ENCODE measurements at places on chromosomes 3 and 15.

- no peak for DNase-seq
These were observed 176.3 kb downstream of the MEGF11 start for GRCh38 chr15:66077320-66077663.

GRCh38 chr3:52039846-52040245, 16.5 kb downstream of the DUSP7 start:
- DNase-seq, result no peak

DNA sequence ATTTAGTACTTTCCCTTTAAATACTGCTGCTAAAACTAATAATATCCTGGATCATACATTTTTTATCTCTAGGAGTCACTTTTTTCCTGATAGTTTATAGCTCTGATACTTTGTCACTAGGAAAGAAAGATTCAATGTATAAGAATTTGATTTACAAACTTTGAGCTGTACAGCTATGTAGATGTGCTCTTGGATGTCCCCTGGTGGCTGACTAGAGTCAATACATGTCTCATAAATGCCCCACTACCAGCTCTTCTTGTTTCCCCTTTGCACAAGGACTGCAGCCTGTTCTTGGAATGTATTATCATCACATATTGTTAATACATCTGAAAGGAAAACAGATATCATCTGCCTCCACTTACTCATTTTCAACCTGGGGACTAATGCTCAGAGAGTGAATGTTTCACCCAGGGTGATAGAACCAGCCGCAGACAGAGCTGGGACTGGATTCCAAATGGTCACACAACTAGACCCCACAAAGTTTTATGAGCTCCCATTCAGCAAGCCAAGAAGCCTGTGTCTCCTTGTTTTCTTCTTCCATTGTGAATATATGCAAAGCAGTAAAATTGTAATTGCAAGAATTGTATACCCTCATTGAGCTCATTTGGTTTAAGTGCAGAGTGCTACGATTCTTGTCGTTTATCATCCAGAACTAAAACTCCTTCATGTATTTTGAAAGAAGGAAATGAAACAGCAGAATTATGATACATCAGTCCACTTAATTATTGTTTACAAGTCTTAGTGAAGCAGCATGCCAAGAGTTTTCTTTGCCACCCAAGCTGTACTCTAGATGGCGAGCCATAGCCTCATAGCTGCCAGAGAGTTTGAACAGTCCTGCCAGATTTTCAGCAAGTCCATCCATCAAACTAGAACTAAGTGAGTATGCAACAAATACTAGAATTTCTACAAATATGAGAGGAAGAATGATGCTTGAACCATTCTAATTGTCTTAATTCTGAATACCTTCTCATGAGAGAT, 261.6 kb upstream of the LMCD1 start:
- peak; percentile 49 for DNase-seq

DNA sequence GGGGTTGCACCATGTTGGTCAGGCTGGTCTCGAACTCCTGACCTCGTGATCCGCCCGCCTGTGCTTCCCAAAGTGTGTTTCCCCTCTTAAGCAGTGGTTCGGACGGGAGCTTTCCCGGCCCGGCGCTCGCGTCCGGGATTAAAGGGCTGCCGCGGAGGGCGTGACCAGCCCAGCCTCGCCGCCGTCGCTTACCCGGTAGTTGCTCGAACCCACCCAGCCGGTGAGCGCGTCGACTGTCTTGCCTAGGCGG, 513 bp downstream of the CLASP2 start:
- DNase-seq, result no peak

GRCh38 chr3:43054754-43055153, 51.1 kb downstream of the POMGNT2 start:
- no peak for DNase-seq

- DNase-seq, result no peak
These were observed 53.2 kb downstream of the TM4SF4 start for GRCh38 chr3:149527531-149528339.

DNA sequence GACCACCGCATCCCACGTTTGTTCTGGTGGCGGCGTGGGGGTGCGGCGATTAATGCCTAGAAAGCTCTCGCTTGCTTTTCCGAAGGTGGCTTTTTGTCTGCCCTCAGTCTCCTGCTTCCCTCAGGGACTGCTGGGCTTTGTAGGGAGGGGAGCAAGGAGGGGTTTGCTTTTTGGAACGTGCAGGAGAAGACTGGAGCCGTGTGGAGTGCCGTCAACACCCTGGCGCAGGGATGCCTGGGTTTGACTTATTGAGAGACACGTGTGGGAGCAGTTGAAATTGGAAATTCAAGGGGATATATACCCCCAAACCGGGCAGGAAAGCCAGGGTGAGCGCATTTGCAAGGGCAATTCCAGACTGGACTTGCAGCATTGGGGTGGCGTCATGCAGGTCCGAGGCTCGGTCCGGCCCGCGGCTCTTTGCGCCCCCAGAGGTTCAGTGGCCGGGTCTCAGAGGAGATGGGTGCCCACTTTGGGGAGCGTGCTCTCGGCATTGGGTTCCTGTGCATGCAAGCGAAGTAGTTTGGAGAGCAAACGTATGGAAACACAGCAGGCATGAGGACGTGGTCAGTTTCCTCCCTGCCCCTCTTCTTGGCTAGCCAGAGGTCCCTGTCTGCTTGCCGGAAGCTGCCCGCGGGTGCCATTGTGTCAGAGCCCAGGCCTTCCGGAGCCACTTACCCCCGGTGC, 2.1 kb downstream of the EPHB1 start:
- peak; percentile 64 for DNase-seq

GRCh38 chr15:79075256-79075655, 15.3 kb downstream of the RASGRF1 start:
- no peak for DNase-seq

DNA sequence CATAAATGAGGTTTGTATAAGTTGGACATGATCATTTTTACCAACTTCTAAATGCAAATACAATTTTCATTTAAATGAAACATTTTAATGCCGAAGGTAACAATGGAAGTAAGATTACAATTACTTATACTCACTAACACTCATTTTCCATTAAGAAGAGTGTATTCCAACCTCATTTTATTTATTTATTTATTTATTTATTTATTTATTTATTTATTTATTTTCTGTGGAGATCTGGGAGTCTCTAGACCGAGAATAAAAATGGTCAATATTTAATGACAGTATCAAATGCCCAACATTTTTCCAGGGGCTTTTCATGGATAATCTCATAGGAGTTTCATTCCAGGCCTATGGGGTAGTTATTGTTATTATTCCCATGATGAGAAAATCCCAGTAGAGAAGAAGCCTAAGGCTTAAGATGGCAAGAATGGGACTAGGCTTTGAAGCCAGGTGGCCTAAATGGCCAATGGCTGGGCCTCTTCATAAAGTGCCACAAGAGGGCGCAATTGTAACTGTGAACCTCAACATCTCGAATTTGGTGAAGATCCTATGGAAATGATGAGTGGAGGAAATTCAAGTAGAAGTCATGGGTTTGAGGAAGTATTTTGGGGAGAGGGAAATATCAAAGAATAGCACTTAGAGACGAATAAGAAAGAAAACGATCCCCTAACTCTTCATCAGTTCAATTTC, 21.3 kb downstream of the VGLL3 start:
- DNase-seq, result peak; percentile 27

DNA sequence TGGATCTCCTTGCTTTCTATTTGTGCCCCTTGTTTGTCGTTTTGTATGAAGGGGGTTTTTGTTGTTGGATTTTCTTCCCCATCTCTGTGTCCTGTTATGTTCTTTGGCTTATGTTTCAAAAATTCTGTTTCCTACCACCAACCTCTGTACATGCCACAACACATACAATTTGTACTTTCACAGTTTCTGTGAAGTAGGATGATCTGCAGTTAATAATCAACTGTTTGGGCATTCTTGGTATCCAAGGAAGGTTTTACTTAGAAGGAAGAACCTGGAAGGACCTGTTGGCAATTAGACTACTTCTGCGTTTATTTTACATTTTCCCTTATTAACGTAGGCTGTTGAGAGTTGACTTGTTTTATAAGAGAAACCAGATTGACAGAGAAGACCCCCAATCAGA, 8.3 kb downstream of the SETD5 start:
- no peak for DNase-seq

DNA sequence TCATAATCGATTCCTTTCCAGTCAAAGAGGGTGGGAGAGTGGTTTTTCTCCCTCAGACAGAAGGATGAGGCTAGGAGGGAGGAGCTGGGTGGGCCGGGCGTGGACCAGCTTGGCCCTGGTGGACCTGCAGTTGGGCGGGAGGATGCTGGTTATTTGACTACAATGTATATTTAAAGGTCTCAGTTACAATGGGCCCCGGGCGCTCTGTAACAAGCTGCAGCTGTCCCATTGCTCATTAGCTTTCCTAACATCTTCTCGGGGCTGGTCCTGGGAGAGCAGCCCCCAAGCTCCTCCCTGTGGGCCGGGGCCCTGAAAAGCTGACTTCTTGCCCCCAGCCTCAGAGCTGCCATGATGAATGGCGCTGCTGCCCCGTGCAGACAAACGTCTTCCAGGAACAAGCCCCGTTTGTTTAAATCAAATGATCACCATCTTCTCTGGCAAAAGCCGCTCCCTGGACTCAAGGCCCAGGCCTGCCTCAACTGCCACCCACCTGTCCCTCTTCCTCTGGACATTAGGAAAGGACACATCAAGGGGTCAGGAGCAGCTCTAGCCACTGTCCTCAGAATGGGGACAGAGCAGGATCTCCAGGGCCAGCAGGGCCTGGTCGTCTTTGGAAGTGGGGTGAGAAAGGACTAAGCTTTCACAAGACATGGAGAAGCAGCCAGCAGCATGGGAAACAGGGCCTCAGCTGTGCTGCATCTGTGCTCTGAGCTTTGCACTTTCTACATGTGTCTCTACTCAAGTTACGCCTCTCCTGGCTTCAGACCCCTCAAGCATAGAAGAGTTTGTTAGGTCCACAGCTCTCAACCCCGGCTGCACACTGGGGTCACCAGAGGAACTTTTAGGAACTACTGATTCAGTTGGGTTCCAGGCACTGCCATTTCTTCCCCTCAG, 38.6 kb downstream of the MAGEF1 start:
- DNase-seq, result no peak

GRCh38 chr3:78791753-78792152, 976.0 kb downstream of the ROBO1 start:
- no peak for DNase-seq

DNA sequence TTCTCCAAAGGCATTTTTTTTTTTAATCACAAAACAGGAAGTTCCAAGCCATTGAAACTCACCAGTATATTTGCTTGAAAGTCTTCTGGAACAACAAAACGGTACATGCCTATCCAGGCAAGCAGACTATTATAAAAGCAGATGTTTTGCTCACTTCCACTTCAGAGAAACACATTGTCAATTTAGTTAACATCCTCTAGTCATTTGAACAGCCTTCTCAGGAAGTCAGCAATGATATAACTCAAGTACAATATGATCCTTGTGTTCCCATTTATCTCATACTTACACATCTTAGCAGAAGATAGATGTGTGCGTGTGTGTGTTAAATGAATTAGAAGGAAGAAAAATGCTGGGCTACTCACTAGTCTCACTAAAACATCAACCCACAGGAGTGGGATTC, 30.4 kb downstream of the MECOM start:
- no peak for DNase-seq

GRCh38 chr15:64536244-64536836, 76.0 kb downstream of the ZNF609 start:
- no peak for DNase-seq

DNA sequence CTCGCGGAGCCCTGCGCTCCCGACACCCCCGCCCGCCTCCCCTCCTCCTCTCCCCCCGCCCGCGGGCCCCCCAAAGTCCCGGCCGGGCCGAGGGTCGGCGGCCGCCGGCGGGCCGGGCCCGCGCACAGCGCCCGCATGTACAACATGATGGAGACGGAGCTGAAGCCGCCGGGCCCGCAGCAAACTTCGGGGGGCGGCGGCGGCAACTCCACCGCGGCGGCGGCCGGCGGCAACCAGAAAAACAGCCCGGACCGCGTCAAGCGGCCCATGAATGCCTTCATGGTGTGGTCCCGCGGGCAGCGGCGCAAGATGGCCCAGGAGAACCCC, 464 bp downstream of the SOX2 start:
- DNase-seq, result no peak

DNA sequence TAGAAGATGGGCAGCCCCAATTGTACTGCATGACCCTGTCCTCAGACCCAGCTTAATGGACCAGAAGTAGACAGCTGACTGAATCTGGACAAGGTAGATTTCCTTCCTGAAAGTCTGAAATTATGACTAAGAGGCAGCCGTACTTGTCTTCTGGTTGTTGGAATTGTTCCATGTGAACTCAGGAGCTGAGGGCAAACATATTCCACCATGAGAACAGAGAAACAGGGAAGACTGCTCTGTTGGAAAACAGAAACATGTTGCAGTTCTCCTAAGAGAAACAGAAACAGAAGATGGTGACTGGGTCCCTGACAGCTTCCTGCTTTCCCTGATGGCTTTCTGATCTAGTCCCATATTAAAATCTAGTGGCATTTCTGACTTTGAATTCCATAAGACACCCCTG, 24.1 kb downstream of the POPDC2 start:
- DNase-seq, result no peak

DNA sequence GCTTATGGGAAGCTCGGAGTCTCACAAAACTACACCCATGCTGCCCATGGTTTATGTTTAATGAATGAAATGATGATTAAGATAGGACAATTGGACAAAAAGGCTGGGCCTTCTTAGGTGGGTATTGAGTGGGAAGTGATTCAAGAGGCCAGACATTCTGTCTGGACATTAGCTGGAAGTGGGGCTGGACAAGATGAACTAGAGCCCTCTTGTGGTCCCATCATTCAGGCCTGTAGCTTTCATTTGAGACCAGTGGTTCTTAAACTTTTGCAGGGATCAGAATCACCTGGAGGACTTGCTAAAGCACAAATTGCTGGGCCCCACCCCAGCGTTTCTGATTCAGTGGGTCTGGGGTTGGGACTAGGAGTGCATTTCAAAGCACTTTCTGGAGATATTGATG, 290.4 kb upstream of the CTDSPL start:
- no peak for DNase-seq

DNA sequence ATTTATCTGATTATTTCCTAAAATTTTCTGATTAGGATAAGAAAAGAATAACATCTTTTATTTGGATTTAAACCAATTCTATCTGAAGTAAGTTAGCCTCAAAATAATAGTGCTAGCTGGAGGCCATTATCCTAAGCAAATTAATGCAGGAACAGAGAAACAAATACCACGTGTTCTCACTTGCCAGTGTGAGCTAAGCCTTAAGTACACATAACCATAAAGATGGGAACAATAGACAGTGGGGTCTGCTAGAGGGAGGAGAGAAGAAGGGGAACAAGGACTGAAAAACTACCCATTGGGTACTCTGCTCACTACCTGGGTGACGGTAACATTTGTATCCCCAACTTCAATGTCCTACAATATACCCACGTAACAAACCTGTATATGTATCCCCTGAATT, 31.3 kb upstream of the LYSMD4 start:
- DNase-seq, result no peak

GRCh38 chr3:1561427-1561826, 468.6 kb downstream of the CNTN6 start:
- no peak for DNase-seq

GRCh38 chr15:36827824-36828223, 248.4 kb downstream of the CDIN1 start:
- no peak for DNase-seq
